ENCODE measurements at places on chromosomes 12 and 14.

- DNase-seq: no peak
These were observed 2.8 kb upstream of the CCDC196 start for GRCh38 chr14:66483322-66483721.

- no peak for DNase-seq
These were observed 6.3 kb upstream of the LTBP2 start for GRCh38 chr14:74618078-74618952.

GRCh38 chr14:87892763-87893162 lies 100.2 kb downstream of the GALC start:
- DNase-seq: no peak

DNA sequence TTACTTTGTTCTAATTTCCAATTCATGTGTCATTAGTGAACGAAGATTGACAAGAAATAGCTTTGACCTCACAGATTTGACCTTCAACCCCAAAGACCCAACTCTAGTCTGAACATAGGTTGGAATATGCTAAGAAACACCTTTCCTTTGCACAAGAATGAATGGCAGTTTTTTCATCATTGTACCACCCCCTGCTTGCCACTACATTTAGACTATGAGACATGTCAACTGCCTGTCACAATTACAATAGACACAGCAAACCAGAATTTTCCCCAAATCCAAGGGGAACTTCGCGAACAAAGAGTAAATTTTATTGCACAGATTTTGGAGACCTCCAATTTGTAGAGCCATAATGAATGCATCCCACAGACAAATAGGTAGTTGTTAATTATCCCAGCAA lies 535.4 kb downstream of the PRKD1 start:
- no peak for DNase-seq

GRCh38 chr14:100096656-100097055 lies 31.4 kb downstream of the EVL start:
- DNase-seq: no peak

DNA sequence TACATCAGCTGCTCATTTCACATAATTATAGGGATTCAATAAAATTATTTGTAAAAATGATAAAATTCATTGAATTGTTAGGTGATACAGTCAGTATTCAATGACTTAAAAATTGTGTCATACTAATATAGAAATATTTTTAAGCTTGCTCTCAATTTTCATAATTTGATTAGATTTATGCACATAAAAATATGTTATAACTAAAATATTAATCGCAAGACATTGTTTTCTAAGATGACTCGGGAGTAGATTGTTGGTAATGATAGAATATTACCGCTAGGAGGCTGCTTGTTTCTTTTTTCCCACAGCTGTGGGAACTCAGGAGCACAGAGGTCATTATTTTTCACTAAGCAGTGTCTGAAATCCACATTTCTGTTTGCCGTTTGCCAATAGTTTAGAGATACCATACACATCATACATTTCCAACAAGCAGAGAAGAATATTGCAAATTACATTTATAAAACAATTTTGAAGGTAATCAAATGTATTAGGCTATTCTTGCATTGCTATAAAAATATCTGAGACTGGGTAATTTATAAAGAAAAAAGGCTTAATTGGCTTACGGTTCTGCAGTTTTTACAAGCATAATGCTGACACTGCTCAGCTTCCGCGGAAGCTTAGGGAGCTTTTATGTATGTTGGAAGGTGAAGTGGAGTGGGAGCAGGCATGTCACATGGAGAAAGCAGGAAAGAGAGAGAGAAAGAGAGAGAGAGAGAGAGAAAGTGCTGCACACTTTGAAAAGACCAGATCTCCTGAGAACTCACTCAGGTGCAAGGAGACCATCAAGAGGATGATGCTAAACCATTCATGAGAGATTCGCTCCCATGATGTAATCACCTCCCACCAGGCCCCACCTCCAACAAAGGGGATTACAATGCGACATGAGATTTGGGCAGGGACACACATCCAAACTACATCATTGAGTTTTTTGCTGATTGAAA lies 9.2 kb downstream of the CD69 start:
- no peak for DNase-seq

- no peak for DNase-seq
These were observed 1026.9 kb downstream of the BCL11B start for GRCh38 chr14:98244966-98245569.

GRCh38 chr14:39203659-39204606 lies 28.9 kb downstream of the PNN start:
- DNase-seq: no peak

DNA sequence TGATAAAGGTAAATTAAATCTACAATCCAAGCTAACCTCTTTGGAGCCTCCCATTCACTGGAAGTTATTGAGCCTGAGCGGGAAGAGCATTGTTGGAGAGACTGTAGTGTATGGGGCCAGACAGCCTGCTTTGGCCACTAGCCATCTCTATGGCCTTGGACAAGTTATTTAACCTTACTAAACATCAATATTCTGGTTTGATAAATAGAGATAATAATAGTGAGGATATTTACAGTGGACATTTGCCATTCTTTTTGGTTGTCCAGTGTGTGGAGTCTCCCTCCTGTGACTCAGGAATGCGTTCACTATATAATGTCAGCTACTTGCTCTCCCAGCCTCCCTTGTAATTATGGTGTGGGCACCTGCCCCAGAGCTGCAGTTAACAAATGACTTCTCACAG lies 216.1 kb downstream of the SLC38A4 start:
- no peak for DNase-seq

DNA sequence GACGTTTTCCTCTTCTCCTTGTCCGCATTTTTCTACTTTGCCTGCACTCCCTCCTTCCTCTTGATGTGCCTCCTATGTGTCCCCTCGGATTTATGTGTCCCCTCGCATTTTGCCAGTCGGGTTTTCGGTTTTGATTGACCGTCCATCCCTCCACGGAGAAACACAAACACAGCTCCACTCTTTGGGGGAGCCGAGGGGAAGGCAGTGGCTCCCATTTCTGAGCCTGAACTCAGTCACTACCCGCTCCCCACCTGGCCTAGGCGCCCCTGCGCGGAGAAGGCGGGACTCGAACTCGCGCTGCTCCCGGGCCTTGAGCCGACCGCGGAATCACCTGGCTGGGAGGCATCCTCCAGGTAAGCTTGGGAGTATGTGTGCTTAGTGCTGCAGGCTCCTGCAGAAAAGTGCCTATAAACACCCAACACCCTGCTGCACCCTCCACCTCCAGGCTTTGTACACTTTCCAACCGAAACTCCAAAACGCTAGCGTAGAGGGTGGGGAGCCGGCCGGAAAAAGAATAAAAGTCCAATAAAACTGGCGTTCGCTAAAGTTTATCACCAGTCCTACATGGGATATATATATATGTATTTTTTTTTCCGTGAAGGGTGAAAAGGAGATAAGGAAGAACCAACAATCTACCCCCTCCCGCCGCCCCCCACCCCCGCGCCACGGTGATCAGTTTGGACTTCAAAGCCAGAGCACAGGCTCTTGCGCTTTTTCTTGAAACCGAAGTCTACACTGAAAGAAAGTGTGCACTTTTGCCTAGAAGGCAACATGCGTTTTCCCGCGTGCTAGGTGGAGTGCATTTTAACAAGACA lies 3.3 kb upstream of the CCND2 start:
- DNase-seq: no peak

DNA sequence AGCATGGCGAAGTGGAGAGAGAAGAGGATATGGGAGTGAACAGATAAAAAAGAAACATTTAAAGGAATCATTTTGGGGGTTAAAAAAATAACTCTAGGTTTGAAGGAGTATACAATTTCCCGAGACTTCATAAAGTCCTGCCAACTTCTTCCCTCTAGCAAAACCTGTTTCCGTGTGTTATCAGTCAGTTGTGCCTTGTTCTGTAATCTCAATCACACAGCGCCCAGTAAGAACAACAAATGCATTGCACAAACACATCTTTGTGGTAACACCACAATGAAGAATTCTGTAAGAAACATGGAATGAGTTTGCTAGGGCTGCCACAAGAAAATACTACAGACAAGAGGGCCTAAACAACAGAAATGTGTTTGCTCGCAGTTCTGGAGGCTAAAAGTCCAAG lies 144.7 kb upstream of the FUT8 start:
- no peak for DNase-seq

- no peak for DNase-seq
These were observed 796 bp upstream of the POP5 start for GRCh38 chr12:120581998-120582397.

GRCh38 chr12:123465084-123465483 lies 7.1 kb downstream of the SNRNP35 start:
- DNase-seq: no peak

DNA sequence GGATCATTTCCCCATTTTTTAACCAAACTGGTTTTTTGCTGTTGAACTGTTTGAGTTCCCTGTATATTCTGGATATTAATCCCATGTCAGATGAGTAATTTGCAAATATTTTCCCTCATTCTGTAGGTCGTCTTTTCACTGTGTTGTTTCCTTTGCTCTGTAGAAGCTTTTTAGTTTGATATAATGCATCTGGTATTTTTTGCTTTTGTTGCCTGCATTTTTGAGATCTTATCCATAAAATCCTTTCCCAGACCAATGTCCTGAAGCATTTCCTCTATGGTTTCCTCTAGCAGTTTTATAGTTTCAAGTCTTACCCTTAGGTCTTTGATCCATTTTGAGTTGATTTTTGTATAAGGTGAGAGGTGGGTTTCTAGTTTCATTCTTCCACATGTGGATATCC lies 71.3 kb downstream of the LRP6 start:
- no peak for DNase-seq

GRCh38 chr12:82130762-82131161 lies 227.4 kb downstream of the CCDC59 start:
- no peak for DNase-seq

GRCh38 chr14:106346534-106347290 lies 820.3 kb downstream of the TMEM121 start:
- DNase-seq: no peak

GRCh38 chr14:58722441-58722840 lies 84.7 kb downstream of the DACT1 start:
- DNase-seq: no peak

DNA sequence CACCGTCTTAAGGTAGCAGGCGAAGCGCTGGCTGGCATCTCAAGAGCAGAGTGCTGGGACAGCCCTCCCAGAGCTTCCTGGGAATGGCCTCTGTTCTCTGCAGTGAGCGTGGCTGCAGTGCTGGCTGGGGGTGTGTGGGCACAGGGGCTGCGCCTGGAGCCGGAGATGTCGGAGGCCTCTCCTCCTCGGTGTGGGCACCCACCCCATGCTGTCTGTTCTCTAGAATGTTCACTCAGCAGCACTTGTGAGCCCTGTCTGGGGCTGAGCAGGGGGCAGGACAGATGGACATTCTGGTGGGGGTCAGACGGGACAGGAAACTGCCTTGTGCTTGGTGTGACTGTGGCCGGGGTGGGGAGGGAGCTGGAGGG lies 15.9 kb downstream of the FBRSL1 start:
- DNase-seq: no peak

- DNase-seq: peak; percentile 94
These were observed at the start of gene CDH24 for GRCh38 chr14:23056956-23057756. CDH24 (minus strand) TSS chr14:23057520; CDS start chr14:23055733, 1,787 bp downstream.

- DNase-seq: peak; percentile 74
These were observed 1147.8 kb downstream of the FSCB start for GRCh38 chr14:43359317-43359716.

DNA sequence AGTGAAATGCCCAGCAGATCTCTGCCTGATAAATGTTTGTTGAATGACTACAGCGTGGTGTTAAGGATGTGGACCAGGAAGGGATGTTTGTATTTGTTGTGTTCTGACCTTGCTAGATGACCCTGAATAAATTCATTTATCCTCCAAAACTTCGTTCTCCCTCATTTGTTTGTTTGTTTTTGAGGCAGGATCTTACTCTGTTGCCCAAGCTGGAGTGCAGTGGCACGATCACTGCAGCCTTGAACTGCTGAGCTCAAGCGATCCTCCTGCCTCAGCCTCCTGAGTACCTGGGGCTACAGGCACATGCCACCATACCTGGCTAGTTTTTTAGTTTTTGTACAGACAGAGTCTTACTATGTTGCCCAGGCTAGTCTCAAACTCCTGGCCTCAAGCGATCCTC lies 96.7 kb downstream of the TSPAN9 start:
- no peak for DNase-seq

Measured in posterior cingulate gyrus (tissue), 11 donors.